HAP-1 (cell line): ENCODE measurements at places on chromosomes 4 and X.

GRCh38 chrX:118208481-118208880 is 91.9 kb upstream of the KLHL13 start:
- DNase-seq = peak; percentile 42

GRCh38 chr4:150874338-150875226 is 140.5 kb downstream of the LRBA start:
- no peak for DNase-seq

- no peak for DNase-seq
Observed at GRCh38 chr4:183376381-183376780, 54.2 kb upstream of the CLDN24 start.

DNA sequence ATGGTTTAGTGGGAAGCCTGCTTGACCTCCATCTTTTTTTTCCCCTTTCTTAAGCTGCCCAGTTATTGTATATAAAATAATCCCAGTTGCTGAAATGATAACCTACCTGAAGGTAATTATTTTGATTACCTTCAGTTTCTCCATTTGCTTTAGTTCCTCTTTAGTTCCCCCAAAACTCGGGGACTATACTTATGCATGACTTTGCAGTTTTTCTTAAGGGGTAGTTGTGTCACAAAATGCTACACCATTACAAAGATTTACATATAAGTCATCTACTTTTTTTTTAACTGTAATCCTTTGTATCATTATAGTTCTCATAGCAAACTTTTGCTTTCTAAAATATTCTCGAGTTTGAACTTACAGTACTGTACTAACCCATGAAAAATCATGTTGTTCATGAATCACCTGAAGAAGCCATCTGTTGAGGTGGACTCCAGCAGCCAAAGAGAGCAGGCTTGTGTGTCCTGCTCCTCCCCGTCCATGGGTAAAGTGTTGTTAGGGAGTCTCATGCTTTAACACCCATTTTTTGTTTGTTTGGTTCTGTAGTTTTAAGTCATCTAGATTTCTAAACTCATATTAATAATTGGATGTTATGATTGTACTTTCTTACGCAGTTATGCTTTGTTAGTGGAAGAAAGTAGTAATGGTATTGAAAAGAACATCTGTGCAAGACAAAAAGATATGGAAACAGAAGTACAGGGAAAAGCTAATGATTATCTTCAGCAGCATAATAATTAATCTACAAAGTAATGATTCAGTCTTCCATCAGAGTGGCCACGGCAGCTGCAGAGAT is 34.6 kb downstream of the HADH start:
- no peak for DNase-seq

DNA sequence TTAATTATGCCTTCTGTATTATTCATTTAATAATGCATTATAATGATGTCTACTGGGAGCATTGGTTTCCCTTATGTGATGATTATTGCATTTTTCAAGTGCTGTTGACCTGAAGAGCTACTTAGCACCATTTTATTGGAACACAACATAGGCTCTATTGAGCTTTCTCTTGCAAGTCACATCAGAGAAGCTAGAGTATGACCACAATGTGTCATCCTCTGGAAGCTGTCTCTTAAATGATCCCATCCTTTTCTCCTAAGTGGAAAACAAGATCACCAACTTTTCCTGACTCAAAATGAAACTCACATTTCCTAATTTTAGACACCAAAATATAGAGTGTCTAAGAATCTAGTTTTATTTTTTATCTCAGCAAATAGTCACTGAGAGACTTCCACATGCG is 1451.9 kb downstream of the PCDH7 start:
- no peak for DNase-seq

DNA sequence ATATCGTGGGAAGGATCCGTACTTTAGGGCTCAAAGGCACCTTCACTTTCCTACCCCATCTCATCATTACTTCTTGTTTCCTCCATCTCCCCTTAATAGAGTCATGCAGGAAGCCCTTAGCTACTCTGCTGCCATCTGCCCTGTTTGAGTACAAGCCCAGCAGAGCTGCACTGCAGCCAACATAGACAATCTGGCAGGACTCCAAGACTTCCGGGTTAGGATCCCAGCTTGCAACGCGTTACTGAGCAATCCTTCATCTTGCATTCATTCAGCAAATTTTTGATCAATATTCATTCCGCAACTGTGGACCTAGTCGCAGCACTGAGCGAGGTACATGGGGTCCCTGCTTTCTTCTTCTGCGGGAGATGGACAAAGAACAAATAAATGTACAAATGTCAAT is 344.9 kb downstream of the BCOR start:
- DNase-seq = no peak

- no peak for DNase-seq
Observed at GRCh38 chrX:39556056-39556455, 541.7 kb downstream of the BCOR start.

DNA sequence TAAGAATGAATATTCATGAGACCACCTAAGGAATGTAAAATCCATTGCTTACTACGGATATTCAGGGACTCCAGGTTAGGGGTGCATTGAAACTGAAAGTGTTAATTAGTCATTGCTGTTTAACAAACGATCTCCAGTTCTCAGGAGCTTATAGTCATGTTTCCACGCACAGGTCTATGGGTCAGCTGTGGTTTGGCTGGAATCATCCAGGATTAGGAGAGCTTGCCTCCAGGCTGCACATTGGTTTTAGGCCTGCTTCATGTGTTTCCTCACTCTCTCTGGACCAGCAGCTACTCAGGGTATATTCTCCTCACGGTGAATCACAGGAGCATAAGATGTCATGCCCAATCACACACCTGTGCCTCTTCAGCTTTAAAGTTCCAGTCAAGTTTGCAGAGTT is 98.9 kb downstream of the ATXN3L start:
- peak; percentile 50 for DNase-seq

GRCh38 chr4:185209031-185209851 is at the start of gene SNX25:
TSS of gene SNX25 (plus strand) at chr4:185209598. CDS start at chr4:185209827, 229 bp downstream.
- peak; percentile 89 for DNase-seq

DNA sequence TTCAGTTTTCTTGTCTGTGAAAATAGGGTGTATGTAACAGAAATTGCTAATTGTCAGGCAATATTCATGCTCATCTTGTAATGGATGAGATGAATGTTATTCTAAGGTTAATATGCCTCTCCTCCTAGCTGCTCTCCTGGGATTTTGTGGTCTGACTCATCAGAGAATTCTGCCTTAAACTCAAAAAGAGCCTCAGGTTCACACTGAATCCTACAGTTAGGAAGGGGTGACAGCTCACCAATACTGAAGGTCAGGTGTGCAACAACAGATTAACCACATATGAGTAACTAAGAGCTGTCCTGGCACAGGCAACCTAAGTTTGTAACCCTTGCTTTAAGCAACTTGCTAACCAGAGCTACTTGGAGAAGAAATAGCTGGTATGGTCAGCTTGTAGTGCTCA is 197.7 kb downstream of the SPATA18 start:
- no peak for DNase-seq

- no peak for DNase-seq
Observed at GRCh38 chr4:156173937-156174336, 220.3 kb upstream of the CTSO start.

- DNase-seq = no peak
Observed at GRCh38 chr4:13461191-13461905, 22.8 kb downstream of the RAB28 start.

DNA sequence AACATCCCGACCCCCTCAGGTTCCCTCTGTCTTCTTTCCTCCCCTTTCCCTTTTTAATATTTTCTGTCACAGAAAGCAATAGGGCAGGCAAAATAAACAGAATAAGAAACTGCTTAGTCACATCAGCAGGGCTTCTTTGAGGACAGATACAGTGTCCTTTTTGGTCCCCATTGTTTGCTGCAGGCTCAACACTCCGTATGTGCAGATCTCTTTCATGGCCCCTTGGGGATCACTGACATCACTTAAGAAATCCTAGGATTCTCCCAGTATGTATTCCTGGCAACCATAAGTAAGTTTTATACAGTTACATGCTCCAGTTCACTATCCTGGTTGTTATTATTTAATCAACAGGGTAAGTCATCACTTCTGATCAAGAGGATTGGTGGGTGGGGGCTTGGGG is 448.0 kb downstream of the NKX6-1 start:
- no peak for DNase-seq

DNA sequence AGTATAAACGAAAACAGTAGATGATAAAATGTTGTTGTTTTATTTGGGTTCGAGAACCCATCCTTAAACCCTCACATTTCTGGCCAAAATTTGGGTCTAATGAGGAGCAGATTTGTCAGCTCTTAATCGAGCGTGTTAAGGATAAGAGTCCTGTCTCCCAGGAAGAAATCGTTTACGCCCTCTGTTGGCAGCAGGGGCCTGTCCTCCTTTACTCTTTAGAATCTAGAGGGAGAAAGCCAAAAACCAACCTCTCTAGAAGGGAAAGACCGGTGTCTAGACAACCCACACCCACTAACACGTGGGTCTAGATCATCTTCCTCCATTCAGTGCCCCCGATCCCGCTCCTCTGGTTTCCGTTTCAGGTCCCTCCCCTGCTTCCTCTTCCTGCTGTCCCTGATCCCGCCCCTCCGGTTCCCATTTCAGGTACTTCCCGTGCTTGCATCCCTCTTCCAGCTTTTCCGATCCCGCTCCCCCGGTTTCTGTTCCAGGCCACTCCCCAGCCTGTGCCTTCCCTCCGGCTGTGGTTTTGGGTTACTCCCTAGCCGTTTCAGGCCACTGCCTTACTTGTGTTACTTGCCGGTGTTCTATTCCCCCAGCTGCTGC is 339.1 kb downstream of the PAPSS1 start:
- DNase-seq = no peak

GRCh38 chrX:129534816-129535578 is 5.1 kb upstream of the OCRL start:
- no peak for DNase-seq

GRCh38 chr4:84167564-84167963 is 331.5 kb downstream of the NKX6-1 start:
- DNase-seq = no peak

GRCh38 chr4:125789023-125789422 is 474.3 kb downstream of the FAT4 start:
- no peak for DNase-seq

GRCh38 chr4:139576219-139576618 is 20.2 kb upstream of the SETD7 start:
- no peak for DNase-seq

DNA sequence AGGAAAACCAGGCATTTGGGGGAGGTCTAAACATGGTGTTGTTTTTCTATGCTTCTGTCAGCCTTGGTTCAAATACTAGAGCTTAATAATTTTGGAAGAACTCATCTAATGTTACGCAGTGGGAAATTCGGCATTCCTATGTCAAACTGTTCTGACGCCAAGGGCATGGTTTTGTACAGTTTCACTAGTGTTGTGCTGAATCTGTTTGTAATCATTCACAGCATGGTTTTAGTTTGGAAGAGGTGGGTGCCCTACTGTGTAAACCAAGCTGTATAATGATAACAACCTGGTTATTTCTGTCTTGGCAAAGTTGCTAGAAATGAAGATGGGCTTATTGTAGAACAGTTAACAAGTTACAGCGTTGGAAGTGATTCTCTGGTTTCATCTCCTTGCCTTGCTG is 5.2 kb downstream of the DDX3X start:
- DNase-seq = no peak

DNA sequence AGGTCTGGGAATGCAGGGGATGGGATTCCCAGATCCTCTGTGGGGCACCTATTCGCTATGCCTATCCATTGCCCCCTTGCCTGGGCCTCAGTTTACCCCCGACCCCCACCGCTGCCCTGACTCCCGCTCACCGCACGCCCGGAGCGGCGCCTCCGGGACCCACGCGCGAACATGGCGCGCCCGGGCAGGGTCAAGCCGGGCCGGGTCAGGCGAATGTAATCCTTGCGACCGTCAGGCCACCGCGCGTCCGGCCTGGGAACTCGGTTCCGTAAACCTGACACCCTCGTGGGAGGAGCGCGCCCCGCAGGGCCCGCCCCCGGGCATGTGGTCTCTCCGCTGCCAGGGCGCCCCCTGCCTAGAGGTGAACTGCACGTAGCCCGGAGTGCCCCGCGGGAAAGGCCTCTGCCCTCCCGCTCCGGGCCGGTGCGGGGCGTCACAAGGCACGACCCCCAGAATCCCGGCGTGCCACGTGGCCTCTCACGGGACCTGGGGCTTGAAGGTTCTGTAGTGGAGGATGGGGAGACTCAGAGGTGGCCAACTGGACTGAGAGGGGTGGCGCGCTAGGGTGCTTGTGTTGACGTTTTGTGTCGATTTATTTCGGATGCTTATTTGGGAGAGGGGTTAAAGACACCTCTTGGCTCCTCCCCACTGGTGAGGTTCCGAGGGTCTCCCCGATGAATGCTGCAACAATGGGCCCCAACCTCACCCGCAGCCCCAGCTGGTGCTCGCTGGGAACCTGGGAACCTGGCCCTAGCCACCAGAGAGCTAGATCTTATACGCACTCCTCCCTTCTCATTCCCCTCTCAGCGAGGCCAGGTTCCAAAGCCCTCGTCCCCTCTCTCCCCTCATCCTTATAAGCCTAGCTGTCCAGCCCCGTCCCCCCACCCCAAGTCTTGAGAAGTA is at the start of gene PRICKLE3:
Gene PRICKLE3 (minus strand): TSS at position 249 of the 903 bp plus-strand sequence. CDS start 76 bp downstream, at position 173.
- DNase-seq = peak; percentile 67

DNA sequence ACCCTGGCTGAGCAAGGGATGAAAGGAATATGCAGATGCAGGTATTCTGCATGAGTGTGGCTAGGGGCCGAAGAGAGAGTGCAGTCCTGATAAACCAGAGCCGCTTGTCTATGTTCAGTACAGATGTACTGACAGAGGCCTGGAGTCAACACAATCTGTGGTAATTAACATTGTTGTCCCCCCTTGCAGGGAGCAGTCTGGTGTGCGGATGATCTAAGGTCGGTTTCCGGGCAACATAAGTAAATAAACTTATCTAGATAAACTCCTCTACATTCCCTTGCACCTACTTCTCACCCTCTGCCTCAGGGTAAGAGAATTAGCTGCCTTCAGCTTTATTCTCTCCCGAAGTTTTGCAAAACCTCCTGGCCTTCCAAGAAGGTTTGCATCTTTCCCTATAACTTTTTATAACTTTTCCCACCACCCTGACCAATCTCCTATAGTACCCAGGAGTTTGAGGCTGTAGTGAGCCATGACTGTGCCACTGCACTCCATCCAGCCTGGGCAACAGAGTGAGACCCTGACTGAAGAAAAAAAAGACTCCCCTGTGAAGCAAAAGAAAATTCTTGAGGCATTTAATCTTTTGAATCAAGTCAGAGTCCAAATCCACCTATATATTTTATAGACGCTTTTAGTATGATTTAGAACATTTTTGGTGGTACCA is 26.6 kb downstream of the SNX25 start:
- peak; percentile 26 for DNase-seq

GRCh38 chrX:42541554-42541953 is 236.4 kb downstream of the PPP1R2C start:
- DNase-seq = no peak

DNA sequence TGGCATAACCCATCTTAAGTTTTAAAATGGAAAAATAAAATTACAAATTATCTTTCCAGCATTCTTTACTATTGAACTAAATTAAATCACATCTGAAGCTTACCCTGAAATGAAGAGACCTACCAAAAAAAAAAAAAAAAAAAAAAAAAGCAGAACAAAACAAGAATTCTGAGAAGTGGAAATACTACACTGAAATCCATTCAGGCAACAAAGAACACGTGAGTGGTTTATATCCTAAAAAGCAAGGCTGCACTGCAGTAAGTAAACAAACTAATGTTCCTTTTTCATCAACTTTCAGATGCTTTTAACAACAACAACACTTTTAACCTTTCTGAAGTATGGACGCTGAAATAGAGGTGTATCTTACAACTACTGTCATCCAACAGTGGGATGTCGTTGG is 7.5 kb downstream of the FRYL start:
- DNase-seq = no peak

GRCh38 chr4:36094995-36095394 is 149.3 kb downstream of the ARAP2 start:
- no peak for DNase-seq
